ENCODE measurements at places on chromosomes 7 and 10. TPM values are rescaled to one million over a fixed set of nuclear protein-coding genes. Genes with fewer than 3 reads are reported as not detected.

DNA sequence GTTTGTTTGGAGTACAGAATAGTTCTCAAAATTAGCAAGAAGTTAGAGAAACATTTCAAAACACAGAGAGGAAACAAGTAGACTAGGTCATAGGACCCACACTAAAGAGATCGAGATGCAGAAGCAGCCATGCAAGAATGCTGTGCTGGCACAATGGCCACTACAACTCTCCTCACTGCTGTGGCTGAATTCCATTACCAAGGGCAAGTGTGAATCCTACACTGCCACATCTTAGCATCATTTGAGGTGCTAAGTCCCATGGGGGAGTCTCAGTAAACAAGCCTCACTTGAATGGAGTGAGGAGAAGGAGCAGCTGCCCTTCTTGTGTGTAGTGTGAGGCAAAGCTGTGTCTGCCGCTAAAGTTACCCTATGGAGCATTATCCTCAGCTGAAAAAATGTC is 56.7 kb downstream of the PCLO start:
- no peak for DNase-seq

DNA sequence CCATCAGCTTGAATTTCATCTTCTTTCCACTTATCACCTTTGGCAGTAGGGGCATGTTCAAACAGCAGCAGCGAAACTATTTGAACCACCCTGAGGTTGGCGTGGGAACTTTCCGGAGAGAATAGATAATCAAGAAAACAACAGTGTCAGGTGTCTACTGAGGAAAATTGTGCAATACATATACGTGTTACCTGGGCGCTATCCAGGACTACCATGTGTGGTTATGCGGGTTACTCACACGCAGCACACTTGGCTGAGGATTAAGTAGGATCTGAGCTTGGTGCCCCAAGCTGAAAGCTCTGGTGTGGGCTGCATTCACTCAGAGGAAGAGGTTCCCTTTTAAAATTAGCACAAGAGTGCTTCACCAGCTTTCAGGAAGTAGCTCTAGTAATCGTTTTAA is 8.8 kb upstream of the ABI1 start:
- DNase-seq, result no peak

FKBP6 gene
- total RNA-seq, result not detected

GRCh38 chr10:91206427-91206826 is 14.0 kb upstream of the PCGF5 start:
- no peak for DNase-seq

GRCh38 chr10:4763960-4764428 is 62.0 kb upstream of the AKR1E2 start:
- no peak for DNase-seq

ARHGEF35 gene
- total RNA-seq, result 31.6 TPM

DNA sequence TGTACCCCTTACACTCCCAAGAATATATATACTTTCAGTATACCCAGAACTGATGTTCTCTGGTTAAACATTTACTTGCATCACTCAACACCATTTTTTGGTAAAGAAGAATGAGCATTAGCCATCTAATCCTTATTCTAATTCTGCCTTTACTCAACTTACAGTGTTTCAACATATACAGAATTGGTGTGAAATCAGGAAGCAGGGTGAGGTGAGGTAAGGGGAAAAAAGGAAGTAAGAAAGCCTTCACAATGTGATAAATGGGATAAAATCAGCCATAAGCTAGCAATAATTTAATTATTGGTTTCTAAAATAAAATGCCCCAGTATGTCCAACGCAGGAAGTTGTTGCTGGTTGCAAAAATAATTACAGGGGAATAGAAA is 605.4 kb downstream of the KCNMA1 start:
- no peak for DNase-seq

DNA sequence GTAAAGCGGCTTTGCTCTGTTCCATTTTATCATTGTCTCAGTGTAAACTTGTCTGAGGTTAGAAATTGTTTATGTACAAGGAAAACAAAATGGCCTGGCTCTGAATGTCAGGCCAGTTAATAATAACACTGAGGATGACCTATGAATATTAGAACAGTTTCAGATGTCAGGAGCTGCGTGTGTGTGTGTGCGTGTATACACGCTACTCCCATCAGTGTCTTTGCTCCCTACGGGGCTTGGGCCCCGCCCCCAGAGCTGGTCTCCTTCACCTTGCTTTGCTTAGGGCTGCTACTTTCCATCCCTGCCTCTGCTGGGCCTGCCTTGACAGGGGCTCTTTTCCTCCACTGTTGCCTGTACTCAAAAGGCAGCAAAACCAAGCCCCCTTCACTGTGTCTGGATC is 142.3 kb upstream of the BET1 start:
- DNase-seq, result no peak

MACC1 gene
- total RNA-seq, result 11.6 TPM

GRCh38 chr7:129670656-129671055 is 59.1 kb downstream of the NRF1 start:
- DNase-seq, result no peak

GOLGA7B gene
- 19.3 TPM for total RNA-seq

DNA sequence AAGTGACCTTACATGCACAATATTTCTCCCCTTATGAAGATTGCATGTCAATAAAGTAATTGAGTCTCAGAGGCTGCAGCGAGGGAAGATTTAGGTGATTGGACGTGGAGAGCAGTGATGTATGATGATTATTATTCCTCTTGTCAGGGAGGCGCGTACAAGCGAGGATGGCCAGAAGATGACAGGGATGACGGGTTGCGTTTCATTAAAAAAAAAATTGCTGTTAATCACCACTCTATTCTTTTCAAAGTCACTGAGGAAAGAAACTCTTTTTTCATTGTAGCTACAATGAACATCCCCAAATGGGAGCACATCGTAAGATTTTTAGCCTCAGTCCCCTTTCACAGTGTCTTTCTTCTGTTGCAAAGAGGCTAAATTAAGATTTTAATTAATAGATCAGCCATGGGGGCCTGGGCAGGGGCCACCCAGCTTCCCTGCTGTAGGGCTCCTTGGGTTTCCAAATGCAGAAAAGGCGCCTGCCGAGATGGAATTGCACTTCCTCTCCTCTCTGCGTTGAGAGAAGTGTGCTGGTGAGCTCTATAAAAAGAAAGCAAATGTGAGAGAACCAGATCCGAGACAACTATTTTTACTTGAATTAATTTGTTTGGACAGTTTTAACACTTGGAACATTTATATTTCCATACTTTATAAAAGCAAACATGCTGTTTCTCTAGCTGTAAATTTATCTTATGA is 998.1 kb downstream of the LRMDA start:
- no peak for DNase-seq
